ENCODE measurements at places on chromosomes 3 and 15.

- no peak for DNase-seq
Measured at GRCh38 chr15:44084171-44084570, 110.9 kb downstream of the FRMD5 start.

DNA sequence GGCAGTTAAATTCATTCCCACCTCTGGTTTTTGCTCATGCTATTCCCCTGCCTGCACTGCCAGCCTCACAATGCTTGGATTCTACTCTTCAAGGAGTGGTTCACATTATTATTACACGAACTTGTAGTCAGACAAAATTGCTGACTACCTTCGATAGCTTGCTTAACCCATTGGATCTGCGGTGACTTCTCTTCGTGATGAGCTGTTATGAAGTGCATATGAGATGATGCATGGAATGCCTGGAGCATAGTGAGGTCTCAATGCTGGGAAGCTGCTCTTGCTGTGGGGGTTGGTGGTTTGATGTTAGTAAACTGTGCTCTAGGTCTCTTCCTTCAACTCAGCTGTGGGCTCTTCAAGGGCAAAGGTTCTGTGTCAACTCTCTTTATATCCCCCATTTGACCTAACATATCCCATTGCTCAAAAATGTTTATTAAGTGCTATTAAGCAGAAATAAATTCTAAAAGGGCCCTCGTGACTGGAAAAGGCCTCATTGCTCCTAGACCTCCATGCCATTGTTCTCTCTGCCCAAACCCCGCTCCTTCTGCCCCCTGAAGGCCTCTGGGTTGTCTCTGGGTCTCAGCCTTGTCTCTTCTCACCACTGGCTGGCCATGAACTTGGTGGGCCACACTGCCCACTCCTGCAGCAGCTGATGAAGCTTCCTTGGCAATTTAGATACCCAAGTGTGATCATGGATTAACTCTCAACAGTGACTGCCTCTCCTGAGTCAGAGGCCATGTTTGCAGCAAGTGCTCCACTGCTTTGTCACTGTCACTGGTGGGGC is 4.5 kb upstream of the SLCO2A1 start:
- no peak for DNase-seq

DNA sequence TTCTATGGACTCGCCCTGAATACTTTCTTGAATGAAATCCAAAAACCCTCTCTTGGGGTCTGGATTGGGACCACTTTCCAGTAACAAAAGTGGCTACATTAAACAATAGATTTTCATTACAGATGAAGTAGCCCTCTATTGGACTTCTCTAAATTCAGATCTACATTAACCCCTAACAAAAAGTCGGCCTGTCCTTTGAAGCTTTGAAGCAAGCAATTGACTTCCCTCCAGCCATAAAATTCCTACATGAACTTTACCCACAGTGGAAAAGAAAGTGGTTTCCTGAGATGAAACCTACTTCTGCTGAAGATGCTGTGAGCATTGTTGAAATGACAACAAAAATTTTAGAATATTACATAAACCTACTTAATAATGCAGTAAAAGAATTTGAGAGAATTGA is 967.1 kb upstream of the ROBO1 start:
- no peak for DNase-seq

DNA sequence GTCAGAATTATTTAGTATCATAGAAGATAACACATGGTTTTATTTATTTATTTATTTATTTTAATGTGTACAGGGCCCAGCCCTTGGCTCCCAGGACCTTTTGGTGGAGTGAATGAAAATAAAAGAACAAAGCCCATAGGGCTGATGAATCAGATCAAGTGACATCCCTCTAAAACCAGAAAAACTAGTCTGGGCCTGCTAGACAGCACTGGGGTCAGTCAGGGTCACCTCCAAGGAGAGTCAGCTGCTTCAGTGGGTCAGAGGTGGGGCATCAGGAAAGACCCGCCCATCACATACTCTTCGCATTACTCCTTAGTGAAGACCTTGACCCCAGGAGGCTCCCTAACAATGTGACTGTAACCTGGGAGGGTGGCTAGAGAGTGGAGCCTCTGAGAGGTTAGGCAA is 12.8 kb downstream of the PPCDC start:
- no peak for DNase-seq

GRCh38 chr3:12501360-12502020 is 17.2 kb downstream of the TSEN2 start:
- no peak for DNase-seq

DNA sequence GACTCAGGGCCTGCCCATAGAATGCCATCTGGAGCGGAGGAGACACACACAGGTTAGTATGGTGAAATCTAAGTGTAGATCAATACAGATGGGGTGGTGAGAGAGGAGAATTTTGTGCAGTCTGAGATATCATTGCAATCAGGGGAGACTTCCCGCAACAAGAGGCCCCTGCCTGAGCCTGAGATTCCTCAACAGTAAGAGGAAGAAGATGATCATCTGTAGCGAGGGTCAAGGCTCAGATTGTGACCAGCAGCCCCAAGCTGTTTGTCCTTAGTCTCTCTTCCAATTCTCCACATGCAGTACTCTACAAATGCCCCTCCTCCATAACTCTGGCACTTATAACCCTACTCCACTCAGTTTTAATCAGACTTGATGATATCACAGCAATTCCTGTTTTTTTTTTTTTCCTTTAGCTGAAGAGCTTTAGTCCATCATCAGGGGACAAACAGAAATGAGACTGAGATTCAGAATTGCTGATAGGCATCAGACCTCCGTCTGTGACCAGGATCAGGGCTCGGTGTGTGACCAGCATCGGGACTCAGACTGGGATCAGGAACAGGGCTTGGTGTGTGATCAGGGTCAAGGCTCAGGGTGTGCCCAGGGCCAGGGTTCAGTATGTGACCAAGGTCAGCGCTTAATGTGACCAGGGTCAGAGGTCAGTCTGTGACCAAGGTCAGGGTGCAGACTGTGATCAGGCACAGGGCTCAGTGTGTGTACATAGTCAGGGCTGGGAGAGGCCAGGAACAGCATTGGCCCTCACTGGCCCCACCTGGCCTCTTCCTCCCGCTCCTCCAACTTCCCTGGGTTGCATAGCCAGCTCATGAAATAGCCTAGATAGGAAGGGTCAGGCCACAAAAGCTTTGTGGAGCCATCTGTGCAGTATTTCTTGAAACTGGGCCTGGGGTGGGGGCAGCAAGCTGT is 14.1 kb downstream of the LOXL1 start:
- no peak for DNase-seq

GRCh38 chr15:69215314-69216035 is 55.0 kb downstream of the GLCE start:
- no peak for DNase-seq

- DNase-seq: no peak
Measured at GRCh38 chr3:62708638-62709373, 166.4 kb downstream of the CADPS start.

DNA sequence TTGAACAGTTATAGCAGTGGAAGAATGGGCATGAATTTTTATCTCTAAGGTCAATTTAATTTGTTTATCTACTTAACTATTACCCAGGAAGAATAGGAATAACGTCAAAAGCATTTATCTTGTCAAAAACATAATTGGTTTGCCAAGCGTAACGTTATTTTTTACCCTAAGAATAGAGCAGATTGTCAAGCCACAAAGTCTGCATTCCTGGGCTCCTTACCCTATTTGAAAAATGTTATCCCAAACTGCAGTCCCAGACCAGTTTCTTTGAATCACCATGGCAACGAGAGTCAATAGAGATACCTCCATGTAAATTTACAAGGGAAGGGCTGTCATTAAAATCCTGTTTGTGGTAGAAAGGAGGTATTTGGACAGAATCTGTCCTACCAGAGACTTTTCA is 61.1 kb downstream of the CPNE4 start:
- no peak for DNase-seq

DNA sequence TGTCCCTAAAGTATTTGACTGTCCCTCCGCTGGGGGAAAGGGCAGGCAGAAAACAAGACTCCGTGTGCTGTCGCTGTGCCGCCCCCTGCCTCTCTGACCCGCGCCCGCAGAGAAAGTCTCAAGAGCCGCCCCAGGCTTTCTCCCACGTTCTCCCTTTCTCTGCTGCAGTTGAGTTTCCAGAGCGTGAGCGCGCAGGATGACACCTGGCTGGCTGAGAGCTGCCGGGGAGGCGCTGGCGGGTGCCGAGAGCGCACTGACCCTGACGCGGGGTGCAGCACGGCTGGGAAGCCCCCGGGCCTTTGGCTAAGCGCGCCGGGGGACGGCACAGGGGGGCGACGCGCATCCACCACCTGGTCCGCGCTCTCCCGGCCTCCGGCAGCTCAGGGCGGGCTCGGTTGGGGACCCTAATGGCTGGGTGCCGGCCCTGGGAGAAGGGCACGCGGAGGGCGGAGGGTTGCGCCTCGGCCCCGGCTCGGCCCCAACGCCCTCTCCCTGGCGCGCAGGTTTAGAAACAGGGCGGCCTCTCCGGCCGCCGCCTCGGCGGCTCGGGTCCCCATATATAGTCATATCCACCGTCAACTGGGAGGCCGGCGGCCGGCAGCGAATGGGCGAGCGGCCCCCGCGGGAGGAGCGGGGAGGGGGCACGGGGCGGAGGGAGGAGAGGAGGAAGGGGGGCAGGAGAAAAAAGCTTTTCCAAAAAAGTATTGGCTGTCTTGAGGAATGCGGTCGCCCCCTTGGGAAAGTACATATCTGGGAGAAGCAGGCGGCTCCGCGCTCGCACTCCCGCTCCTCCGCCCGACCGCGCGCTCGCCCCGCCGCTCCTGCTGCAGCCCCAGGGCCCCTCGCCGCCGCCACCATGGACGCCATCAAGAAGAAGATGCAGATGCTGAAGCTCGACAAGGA is at the start of gene TPM1:
Gene TPM1, plus strand, starts transcription at position 774 of the 903 bp plus-strand sequence. Its CDS starts 83 bp downstream, at position 857.
- DNase-seq: no peak

GRCh38 chr15:73923488-73924164 is 2.6 kb upstream of the LOXL1 start:
- no peak for DNase-seq

DNA sequence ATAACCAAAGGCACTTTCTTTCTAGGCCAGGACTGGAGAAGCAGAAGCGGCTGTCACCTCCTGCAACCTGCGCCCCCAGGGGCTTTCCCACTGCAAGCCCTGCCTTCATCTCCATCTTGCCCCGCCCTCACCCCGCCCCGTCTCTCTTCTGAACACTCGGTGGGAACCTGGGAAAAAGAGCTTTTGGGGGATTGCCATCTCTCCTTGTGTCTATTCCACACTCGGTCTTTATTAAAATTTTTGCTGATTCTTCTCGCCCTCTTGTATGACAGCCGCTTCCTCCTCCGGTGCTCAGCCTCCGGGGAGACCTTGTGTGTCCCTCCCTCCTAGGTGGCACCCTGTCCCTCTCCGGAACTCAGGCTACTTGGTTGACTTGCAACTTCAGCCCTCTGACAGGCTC is 41.9 kb upstream of the SPESP1 start:
- no peak for DNase-seq

DNA sequence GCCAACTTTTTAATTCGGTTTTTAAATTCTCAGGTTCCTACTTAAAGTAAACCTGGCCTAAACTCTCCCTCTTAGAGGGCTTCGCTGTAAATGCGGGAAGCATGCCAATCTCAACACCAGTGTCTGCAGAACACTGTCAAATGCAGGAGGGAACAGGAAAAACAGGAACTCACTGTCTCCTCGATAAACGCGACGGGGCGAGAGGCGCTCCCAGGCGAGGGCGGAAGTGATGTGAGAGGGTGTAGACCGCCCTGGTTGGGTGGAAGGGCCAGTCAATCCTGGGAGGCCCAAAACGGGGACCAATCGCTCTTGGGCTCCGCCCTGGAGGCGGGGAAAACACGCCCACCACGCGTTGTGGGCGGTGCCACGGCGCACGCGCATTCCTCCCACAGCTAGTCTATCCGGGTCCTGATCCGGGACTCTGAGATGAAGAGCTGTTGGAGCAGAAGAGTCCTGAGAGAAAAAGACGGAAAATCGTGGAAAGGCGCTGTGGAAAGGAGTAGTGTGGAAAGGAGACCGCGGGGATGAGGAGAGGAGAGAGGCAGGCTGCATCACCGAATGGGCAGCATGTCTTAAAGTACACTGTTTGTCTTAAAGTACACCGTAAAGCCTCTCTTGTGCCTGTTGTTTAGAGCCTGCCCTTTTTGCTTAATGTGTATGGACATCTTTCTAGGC is 27.1 kb downstream of the SLC28A2 start:
- DNase-seq: peak; percentile 75

DNA sequence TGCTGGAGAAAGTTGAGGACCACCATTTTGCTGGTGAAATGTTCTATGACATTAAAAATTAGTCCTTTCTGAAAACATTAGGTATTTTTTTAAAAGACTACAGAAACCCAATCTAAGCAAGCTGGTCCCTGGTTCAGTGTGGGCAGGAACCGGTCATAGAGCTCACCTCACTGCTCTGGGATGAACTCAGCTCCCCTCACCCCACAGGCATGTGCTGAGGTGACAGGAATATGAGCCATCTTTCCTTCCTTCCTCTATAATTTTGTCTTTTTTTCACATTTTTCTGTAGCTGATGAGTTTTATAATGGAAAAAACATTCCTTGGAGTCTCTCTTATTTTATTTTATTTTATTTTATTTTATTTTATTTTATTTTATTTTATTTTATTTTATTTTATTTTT is 8.2 kb upstream of the LRRC15 start:
- no peak for DNase-seq

- DNase-seq: no peak
Measured at GRCh38 chr3:188151438-188151837, 2.5 kb upstream of the LPP start.

DNA sequence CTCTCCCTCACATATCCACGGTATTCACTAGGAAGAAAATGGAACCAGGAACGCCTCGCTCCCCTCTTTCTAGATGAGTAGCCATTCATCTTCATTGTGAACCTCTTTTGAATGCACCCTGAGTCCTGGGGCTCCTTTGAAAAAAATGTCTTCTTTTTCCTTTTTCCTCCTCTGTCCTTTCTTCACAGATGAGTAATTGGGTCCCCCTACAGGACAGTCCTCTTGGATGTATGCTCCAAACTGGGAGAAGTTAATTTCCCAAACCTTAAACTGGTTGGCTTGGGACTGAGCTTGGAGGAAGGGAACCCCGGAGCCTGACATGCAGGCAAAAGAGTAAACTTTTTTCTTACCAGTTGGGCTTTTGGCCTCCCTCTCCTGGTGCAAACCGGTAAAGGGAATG is 108.8 kb downstream of the DPH6 start:
- DNase-seq: no peak
